ENCODE measurements at places on chromosomes 6 and 20.

DNA sequence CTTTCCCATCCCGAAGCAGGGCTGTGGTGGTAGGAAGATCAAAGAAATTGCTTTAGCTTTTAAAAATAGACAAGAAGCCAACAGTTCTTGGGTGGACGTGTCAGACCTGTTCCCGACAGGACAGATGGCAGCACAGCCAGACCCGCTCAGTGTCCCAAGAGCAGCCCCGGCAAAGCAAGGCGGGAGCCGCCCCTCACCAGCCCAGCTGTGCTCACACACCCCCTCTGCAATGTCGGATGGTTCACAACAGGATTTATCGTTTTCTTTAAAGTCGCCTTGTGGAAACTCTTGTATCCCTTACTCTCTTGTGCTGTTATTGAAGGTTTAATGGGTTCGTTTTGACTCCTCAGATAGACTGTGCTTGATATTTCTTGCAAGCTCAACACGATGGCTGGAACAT is 302.4 kb downstream of the THBS2 start:
- DNase-seq, result no peak

- no peak for DNase-seq
These were observed 66.1 kb upstream of the EMILIN3 start for GRCh38 chr20:41432746-41433145.

GRCh38 chr6:33144373-33144772 is 47.9 kb downstream of the COL11A2 start:
- no peak for DNase-seq

DNA sequence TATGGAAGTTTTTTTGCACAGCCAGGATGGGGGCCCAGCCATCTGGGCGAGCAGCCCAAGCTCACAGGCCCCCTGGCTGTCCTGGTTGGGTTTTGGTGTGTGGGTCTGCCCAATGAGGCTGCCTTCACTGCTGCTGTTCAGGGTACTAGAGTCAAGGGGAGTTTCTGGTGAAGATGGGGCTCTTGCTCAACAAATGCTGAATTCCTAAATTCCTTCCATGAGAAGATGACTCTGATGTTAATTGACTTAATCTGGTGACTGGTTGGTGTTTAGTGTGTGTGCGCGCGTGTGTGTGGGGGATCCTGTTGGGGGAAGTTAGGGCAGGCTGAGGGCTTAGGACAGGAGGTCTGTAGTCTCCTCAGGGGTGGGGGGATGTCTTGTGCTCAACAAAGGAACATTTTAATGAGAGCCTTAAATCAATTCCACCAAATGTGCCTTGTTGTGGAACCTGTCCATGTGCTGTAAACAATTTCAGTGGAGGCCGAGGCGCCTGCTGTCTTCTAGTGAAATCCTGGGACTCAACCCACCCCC is 1.9 kb downstream of the PTK7 start:
- no peak for DNase-seq

- no peak for DNase-seq
These were observed 110.9 kb downstream of the GMDS start for GRCh38 chr6:2134554-2134953.
